ENCODE measurements at places on chromosomes 13 and 19. TPM values are rescaled to one million over a fixed set of nuclear protein-coding genes. Genes with fewer than 3 reads are reported as not detected.

The SHANK1 gene
- 12.0 TPM for total RNA-seq

The ZNF429 gene
- total RNA-seq, result 30.5 TPM

The KASH5 gene
- total RNA-seq, result 0.27 TPM

The SGCG gene
- 17.3 TPM for total RNA-seq

The ZNF433 gene
- 26.3 TPM for total RNA-seq

The IGSF23 gene
- total RNA-seq, result not detected

The ZNF805 gene
- 43.4 TPM for total RNA-seq

The MLLT1 gene
- 20.1 TPM for total RNA-seq

The ADM5 gene
- total RNA-seq, result 0.77 TPM

The ATP8A2 gene
- 17.1 TPM for total RNA-seq

The LYPD5 gene
- total RNA-seq, result 2.6 TPM

The DAND5 gene
- 5.2 TPM for total RNA-seq

The MAP4K1 gene
- total RNA-seq, result 6.2 TPM

The RASGRP4 gene
- 0.93 TPM for total RNA-seq

The PSG11 gene
- not detected for total RNA-seq

The ZSCAN22 gene
- 4.1 TPM for total RNA-seq

The ELSPBP1 gene
- 1.5 TPM for total RNA-seq

The ATP1A3 gene
- 243 TPM for total RNA-seq

The CRLF1 gene
- total RNA-seq, result 13.3 TPM

The ATP4B gene
- not detected for total RNA-seq

The RDH8 gene
- not detected for total RNA-seq

The PRTN3 gene
- total RNA-seq, result 2.5 TPM

The SOX1 gene
- 1.4 TPM for total RNA-seq

The CLEC4G gene
- 0.71 TPM for total RNA-seq

The KL gene
- total RNA-seq, result 8.9 TPM
